ENCODE measurements at places on chromosomes 12 and 14.
A peak's percentile ranks its signal among the peaks of the same experiment; 100 is the strongest.

GRCh38 chr14:52070051-52070431, 1.2 kb upstream of the NID2 start:
- DNase-seq: no peak

DNA sequence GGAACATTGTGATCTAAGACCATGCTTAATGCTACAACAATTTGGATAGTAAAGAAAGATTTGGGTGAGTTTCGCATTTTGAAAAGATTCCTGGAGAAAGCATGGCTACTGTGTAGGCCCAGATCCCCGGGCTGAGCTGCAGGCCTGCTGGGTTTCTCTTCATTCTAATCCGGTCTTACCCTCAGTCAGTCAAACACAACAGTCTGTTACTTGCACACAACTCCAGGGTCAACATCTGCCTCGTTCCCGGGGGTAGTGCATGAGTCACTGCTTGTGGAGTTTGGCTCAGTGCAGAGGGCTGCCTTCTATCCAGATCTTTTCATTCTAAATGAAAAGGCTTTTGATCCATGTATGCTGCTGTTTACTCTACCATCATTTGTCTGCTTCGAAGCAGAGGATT, 60.4 kb upstream of the SEL1L start:
- peak; percentile 64 for DNase-seq

DNA sequence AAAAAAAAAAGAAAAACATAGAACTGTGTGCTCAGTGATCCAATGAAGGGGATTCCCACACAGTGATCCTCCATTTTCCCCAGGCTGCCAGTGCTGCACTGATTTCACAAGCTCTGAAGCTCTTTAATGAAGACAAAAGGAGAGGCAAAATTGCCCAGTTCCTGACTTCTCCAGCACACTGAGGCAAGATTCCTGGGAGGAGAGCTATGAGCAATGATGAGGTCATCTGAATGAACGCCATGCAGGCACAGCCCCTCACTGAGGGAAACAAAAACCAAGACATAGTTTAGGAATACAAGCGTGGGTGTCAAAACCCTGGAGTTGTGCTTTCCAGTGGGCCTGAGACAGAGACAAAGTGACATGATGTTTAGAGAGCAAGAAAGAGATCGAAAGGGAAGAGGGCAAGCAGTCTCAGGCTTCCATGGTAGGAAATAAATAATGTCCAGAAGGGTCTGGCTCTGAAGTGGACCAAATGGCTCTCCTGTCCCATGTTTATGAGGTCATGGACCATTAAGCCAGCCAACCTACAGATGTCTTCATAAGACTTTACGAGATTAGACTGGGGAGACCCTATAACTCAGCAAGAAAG, 40.9 kb upstream of the SMUG1 start:
- DNase-seq: peak; percentile 90

GRCh38 chr12:12654691-12655460, 41.1 kb downstream of the GPR19 start:
- DNase-seq: no peak

- no peak for DNase-seq
These were observed 326.9 kb downstream of the TMEM121 start for GRCh38 chr14:105853089-105853906.

DNA sequence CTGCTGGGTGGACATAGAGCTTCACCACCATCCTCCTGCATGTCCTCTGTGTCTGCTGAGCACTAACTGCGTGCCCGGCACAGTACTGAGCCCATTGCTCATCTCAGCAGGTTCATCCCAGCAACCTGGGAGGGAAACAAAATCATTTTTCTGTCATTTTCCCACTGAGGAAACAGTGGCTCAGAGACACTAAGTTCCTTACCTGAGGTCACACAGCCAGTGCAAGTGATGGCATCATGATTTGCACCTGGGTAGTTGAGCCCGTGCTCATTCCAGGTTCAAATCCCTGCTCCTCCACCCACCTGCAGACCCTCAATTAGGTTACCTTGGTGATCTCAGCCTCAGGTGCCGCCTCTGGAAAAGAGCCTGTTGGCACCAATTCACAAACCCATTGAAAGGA, 23.4 kb downstream of the RNFT2 start:
- no peak for DNase-seq

DNA sequence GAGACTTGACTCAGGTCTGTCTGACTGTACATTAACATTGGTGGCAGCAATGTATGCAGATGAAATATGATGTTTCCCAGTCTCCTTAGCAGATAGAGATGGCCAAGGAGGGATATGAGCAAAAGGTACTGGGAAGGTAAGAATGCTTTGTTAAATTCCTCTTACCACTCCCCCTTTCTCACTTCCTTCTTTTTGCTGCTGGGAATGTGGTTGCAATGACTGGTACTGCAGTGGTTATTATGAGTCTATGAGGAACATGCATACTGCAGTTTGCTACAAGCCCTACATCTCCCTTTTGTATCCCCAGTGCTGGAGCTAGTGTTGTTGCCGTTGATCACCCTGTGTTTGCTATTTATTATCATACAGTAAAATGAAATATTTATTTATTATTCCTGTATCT, 35.9 kb downstream of the ALDH1L2 start:
- no peak for DNase-seq

GRCh38 chr14:63956326-63956725, 103.5 kb downstream of the SYNE2 start:
- DNase-seq: no peak

- no peak for DNase-seq
These were observed 120.7 kb downstream of the C12orf75 start for GRCh38 chr12:105451211-105451610.

GRCh38 chr14:105431256-105431655, 11.6 kb downstream of the MTA1 start:
- DNase-seq: no peak

DNA sequence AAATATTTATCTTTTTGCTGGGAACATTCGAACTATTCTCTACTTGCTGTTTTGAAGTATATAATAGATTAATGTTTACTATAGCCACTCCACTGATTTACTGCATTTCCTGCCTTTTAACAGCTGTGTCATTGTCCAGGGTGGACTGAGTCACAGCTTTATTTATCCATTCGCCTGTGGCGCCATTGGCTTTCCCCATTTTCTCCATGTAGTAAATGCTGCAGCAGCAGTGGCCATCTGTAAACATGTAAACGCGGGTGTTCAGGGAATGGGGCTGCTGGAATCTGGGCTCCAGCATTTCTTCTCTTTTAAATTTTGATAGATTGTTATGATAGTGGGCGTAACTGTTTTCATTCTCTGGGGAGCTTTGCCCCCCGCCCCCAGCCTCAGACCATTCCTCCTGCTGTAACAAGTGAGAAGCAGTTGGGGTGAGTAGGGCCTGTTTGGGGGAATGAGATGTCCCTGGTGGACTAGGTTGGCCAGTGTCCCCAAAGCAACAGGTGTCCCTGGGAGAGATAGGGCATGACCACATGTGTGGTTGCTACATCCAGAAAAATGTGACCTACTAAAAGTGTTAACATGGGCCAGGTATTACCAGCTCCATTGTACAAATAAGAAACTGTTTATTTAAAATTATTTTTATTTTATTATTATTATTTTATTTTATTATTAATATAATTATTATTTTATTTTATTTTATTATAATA, 32.9 kb downstream of the RIN3 start:
- DNase-seq: peak; percentile 57

GRCh38 chr12:79822475-79822874, 112.4 kb downstream of the PPP1R12A start:
- no peak for DNase-seq

GRCh38 chr12:25017336-25017735, 68.4 kb upstream of the BCAT1 start:
- no peak for DNase-seq

GRCh38 chr12:73514672-73515071, 1023.0 kb upstream of the ATXN7L3B start:
- no peak for DNase-seq

DNA sequence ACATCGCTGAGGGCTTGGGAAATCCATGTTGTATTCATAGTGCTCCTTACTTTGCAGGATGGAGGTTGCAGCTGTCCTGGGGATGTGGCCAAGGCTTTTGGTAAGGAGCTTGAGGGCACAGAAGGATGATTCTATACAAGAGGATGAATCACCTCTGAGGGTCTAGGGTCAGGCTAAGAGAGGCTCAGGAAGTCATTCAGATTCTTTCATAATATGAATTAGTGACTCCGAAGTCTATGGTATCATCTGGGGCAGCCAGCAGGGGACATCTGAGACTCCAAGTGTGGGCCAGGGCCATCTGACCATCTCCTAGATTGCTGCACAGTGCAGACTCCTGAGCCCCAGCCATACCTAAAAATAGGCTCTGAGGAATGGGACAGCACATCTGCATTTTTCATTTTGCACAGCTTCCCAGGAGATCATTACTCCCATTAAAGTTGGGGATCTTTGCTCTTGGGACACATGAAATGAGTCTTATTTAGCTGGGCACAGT, 4.8 kb downstream of the GMPR2 start:
- no peak for DNase-seq

- DNase-seq: no peak
These were observed 23.8 kb downstream of the MLXIP start for GRCh38 chr12:122102331-122102730.

DNA sequence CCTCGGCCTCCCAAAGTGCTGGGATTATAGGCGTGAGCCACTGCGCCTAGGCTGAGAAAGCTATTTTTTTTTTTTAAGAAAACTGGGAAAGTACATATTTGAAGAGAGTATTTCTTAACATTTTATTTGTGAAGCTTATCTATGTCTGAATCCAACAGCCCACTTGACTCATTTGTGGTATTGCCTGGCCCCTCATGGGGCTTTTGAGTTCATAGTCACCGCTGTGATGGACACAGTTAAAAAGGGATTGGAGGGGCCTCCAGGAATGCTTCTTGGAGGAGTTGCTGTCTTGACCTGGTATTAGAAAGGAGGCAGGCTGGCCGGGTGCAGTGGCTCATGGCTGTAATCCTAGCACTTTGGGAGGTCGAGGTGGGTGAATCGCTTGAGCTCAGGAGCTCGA, 26.5 kb downstream of the BCL7A start:
- no peak for DNase-seq

- peak; percentile 29 for DNase-seq
These were observed 12.4 kb upstream of the SLC6A15 start for GRCh38 chr12:84924981-84925380.

DNA sequence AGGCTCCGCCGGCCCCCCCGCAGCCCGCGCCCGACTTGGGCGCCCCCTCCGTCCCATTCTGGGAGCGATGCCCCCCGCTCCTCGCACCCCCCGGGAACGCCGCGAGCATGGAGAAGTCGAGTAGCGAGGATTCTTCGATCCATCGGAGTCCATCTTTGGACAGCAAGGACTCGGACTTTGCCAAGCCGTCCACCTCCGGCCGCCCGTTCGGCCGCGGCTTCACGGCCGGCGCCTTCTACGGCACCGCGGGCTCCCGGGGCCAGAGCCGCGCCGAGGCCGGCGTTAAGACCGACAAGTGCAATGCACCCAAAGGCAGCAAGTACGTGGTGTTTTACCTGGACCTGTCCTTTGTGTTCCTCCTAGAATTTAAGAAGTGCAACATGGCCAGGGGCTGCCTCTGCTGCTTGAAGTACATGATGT, 123.6 kb downstream of the TSPAN9 start:
- no peak for DNase-seq

GRCh38 chr12:108367436-108367835, 28.3 kb upstream of the CMKLR1 start:
- DNase-seq: no peak

GRCh38 chr12:2490831-2491230, 303.9 kb upstream of the FKBP4 start:
- no peak for DNase-seq

- no peak for DNase-seq
These were observed 193.8 kb downstream of the CHST11 start for GRCh38 chr12:104650541-104650940.

DNA sequence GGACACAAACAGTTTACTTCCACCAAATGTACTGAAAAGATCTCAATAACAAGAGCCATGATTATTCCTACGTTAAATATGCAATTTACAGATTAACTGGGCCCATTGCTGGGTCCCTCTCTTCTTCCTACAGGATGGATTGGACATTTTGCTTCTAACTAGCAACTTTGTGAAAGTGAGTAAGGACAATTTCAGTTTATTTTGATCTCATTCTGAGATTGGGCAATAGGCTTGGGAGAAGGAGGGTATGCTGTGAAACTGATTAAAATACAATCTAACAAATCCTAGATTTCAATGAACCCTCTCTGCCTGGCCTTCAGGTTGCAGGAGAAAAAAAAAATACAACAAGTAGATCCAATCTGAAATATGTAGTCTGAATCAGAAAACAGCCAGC, 121.5 kb downstream of the PRKD1 start:
- no peak for DNase-seq

DNA sequence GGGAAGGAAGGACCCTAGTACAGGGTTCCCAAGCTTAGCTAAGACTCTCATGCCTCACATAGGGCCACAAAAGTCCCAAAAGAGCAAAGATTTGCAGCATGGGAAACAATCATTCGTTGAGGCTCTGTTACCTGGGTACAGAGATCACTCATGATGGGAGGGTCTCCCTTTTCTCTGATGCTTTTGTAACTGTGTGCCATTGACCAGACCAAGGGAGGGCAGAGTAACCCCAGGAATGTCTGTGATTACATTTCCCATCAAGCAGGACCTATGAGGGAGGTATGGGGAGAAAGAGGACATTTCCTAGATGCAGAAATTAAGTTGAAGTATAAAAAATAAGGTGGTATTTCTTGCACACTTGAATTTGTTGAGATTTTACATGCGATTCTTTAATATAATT, 16.4 kb upstream of the DLGAP5 start:
- no peak for DNase-seq

DNA sequence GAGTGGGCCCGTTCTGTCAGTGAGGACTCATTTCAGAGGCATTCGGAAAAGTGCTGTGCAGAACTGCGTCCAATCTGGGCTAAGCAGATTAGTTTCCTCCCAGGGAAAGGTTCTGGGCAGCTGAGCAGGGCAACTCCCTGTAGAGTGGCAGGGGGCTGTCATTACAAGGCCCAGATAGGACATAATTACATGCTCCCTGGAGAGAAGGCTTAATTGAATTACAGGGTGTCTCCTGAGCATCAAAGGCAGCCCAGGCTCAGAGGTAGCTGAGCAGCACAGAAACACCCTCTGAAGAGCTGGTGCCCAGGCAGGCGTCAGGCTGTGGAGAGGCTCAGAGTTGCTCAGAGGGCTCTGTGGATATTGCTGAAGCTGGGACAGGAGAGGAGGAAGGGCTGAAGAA, 36.0 kb downstream of the SLC8A3 start:
- DNase-seq: no peak

DNA sequence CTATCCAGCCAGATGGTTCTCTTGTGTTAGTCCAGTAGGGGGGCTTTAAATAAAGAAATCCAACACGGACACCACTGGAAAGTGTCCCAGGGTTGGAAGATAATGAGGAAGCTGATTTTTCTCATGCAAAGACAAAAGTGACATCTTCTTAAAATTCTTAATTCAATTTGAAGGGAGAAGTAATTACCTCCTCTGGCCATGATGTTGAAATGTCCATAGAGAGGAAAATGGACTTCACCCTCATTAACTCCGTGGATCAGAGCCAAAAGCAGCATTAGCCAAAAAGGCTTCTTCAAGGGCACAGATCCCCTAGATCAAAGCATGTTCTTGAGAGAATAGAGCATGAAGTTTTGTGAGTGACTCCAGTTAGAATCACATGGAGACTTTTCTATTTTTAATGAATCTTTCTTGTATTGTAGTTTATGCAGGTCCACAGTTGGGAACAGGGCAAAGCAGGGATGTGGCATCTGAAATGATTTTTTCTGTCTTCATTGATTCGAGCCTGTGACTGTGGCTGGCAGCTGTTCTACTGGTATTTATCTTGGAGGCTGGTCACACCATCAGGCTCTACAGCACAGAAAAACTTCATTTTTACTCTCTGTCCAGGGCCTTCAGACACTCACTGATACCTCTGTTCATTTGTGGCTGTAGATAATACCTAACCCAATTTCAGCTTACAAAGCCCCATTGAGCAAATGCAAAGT, 1002.5 kb downstream of the AACS start:
- DNase-seq: no peak

- no peak for DNase-seq
These were observed 2.4 kb downstream of the KIF5A start for GRCh38 chr12:57552306-57552651.

Measured in COLO829 (cell line).